ENCODE measurements at places on chromosomes 11 and 22.

DNA sequence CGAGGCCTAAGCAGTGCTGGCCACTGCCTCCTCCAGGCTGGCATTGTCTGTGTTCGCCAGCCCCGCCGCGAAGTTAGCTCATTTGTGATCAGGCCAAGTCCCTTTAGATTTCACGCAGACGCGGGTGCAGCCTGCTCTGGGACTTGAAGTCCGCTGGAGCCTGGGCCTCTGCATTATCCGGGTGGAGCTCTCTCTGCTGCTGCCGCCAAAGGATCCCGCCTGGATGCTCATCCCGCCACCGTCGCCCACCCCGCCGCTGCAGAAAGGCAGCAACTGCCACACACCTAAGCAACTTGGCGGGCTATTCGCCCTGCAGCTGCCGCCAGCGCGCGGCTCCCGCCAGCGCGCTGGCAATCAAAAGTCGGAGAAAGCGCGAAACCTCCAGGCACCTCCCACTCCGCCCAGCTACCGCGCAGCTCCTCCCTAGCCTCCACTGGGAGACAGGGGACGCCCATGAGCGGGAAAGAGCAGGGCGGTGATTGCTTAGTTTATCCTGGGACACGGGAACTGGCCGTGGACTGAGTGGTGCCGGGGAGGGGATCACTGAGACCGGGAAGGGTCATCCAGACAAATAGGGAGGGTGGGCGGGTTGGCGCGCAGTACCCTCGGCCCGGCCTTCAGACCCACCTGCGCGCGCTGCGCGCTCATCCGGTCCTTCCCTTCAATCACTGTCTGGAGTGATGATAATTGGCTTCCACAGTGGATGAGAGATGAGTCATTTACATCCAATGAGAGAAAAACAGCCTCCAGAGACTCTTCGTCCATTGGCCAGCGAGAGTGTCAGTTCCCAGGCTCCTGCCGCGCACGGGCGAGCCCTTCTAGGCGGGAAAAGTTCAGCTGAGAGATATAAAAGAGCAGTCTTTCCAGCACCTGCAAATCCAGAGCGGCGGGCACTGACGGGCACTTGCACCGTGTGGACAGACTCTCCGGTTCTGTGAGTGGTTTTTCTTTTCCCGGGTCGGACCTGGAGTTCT is at the start of gene FAM111B:
Gene FAM111B (plus strand): TSS at position 875 of the 974 bp plus-strand sequence. CDS start 2,389 bp downstream, outside the sequence.
- peak; percentile 52 for DNase-seq

GRCh38 chr11:119085437-119085847 is 761 bp downstream of the HMBS start:
- no peak for DNase-seq

DNA sequence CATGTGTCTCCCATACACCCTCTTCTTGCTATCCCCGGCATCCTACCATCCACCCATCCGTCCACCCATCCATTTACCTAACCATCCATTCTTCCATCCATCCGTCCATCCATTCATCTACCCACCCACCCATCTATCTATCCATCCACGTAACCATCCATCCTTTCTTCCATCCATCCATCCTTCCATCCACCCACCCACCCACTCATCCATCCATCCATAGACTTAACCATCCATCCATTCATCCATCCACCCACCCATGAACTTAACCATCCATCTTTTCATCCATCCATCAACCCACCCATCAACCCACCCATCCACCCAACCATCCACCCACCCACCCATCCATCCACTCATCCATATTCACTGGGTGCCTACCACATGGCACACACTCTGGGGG is 10.6 kb upstream of the CDC42EP2 start:
- DNase-seq, result no peak

DNA sequence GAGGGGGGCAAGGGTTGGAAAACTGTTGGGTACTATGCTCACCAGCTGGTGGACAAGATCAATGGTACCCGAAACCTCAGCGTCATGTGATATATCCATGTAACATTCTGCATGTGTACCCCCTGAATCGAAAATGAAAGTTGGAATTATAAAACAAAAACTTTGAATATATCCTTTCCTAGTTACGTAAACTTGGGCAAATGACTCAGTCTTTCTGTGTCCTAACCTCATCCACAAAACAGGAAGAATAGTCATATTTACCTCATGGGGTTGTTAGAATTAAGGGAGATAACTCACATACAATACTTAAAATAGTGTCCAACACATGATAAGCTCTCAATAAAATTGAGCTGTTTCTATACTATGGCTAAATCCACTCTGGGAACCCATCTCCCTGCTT is 620.1 kb upstream of the KIRREL3 start:
- no peak for DNase-seq

DNA sequence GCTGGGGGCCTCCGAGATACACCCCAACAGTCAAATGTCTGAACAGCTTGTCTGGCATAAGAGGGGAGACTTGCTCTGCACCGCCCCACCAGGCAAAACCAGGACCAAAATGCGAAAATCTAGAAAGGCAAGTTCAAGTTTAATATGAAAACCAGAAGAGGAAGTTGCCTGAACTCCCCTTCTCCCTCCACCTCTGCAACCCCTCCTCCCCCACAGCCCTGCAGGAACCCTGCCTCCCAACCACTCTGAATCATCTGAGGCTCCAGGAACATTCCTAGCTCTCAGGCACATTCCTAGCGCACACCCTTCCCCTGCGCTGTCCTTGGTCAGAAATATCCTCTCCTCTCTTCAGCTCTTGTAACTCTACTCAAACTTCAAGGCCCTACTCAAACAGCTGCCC is 36.7 kb downstream of the ISX start:
- no peak for DNase-seq

- DNase-seq, result no peak
Measured at GRCh38 chr11:27440090-27440489, 32.5 kb downstream of the LGR4 start.

- DNase-seq, result no peak
Measured at GRCh38 chr11:77660947-77661346, 23.4 kb upstream of the CLNS1A start.

DNA sequence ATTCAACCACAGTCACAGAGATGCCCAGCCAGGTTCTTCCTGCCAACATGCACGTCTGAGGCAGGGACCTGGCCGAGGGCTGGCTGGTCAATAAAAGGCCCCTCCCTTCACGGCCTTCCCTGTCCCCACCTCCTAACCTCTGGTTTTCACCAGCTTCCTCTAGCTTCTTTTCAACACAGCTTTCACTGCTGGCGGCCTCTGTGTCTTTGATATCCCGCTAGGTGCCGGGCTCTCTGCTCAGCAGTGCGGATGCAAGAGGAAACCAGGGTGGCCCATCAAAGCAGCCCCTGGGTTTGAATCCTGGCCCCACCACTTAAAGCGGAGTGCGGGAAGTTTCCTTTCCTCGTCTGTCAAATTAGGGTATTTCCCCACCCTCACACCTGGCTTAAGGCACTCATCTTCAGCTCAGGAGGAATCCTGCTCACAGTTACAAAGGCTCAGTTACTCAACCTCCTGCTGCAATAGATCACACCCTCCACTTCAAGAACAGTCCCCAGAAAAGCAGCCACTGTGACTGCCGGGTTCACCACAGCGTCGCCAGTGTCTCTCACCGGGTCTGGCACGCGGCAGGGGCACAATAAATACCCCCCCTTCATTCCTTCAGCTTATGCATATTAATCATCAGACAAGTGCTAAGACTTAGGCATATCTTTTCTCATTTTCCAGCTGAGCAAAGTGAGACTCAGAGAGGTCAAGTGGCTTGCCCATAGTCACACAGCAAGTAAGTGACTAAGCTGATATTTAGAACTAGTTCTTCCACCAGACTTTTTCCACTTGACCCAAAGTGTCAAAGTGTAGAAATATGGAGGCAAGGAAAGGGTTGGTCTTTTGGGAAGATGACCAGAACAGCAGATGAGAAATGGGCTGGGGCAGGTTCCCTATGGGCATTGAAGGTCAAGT is 45.7 kb downstream of the TXN2 start:
- DNase-seq, result peak; percentile 69
